ENCODE measurements at places on chromosomes 1 and 21. TPM values are rescaled to one million over a fixed set of nuclear protein-coding genes. Genes with fewer than 3 reads are reported as not detected.

- DNase-seq = peak; percentile 26
These were observed 3.1 kb downstream of the DNM3 start for GRCh38 chr1:171844381-171844780.

DNA sequence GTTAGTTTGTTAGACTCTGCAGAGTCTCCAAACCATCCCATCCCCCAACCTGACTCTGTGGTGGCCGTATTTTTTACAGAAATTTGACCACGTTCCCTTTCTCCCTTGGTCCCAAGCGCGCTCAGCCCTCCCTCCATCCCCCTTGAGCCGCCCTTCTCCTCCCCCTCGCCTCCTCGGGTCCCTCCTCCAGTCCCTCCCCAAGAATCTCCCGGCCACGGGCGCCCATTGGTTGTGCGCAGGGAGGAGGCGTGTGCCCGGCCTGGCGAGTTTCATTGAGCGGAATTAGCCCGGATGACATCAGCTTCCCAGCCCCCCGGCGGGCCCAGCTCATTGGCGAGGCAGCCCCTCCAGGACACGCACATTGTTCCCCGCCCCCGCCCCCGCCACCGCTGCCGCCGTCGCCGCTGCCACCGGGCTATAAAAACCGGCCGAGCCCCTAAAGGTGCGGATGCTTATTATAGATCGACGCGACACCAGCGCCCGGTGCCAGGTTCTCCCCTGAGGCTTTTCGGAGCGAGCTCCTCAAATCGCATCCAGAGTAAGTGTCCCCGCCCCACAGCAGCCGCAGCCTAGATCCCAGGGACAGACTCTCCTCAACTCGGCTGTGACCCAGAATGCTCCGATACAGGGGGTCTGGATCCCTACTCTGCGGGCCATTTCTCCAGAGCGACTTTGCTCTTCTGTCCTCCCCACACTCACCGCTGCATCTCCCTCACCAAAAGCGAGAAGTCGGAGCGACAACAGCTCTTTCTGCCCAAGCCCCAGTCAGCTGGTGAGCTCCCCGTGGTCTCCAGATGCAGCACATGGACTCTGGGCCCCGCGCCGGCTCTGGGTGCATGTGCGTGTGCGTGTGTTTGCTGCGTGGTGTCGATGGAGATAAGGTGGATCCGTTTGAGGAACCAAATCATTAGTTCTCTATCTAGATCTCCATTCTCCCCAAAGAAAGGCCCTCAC is at the start of gene OLIG2:
OLIG2 (plus strand) TSS at position 447 of the 954 bp plus-strand sequence. CDS start 928 bp downstream, outside the sequence.
- DNase-seq = peak; percentile 80

DNA sequence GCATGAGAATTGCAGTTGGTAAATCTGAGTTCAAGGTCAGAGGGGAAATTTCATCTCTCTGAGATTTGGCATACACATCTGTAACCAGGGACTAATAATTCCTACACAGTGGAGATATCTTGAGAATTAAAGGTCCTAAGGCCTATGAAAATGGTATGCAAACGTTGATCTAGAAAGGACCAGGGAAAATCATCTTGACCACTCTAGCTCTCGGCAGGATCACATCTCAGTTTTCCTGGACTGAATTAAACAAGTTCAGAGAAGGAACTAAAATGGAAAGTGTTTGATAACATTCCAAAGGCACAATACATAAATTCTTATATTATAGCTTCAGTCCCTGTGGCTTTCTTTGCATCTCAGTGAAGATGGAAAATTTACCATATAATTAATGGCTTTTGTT is 28.5 kb upstream of the SIPA1L2 start:
- DNase-seq = no peak

The TAL1 gene
- not detected for total RNA-seq

GRCh38 chr1:209850342-209850979 is 22.7 kb downstream of the UTP25 start:
- peak; percentile 69 for DNase-seq

DNA sequence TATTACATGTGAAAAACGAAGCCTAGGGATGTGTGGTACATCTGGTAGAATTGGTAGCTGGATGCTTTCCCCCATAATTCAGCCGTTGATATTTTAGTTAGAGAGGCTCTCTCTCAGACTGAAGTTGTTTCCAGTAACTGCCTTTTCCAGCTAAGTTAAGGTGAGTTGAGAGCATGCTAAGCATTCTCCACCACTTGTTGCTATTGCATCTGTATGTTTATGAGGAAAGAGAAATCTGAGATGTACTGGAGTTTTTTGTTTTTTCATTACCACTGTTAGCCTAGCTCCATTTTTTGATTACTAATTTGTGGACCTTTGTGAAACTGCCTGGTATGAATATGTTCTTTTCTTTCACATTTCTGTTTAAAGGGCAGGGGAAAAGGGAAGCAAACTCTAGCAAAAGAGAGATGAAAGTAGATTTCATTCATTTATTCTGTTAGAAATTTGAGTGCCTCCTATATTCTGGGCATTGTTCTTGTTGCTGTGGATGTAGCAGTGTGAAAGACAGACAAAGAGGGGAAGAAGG is 189.9 kb upstream of the CACYBP start:
- no peak for DNase-seq

- DNase-seq = peak; percentile 56
These were observed 32.5 kb downstream of the CDKN2C start for GRCh38 chr1:51002516-51002915.

The PEAR1 gene
- not detected for total RNA-seq

GRCh38 chr1:29259802-29260441 is 23.6 kb downstream of the PTPRU start:
- peak; percentile 59 for DNase-seq

- peak; percentile 65 for DNase-seq
These were observed 12.3 kb upstream of the IFNLR1 start for GRCh38 chr1:24199291-24199900.

GRCh38 chr1:106998431-106999002 is 58.0 kb upstream of the PRMT6 start:
- no peak for DNase-seq

GRCh38 chr1:226350519-226350865 is 41.5 kb upstream of the LIN9 start:
- no peak for DNase-seq
